CD4-positive, alpha-beta T cell treated with Interleukin-10 for 1 hour (primary cell): ENCODE measurements at places on chromosomes 7 and 10.

DNA sequence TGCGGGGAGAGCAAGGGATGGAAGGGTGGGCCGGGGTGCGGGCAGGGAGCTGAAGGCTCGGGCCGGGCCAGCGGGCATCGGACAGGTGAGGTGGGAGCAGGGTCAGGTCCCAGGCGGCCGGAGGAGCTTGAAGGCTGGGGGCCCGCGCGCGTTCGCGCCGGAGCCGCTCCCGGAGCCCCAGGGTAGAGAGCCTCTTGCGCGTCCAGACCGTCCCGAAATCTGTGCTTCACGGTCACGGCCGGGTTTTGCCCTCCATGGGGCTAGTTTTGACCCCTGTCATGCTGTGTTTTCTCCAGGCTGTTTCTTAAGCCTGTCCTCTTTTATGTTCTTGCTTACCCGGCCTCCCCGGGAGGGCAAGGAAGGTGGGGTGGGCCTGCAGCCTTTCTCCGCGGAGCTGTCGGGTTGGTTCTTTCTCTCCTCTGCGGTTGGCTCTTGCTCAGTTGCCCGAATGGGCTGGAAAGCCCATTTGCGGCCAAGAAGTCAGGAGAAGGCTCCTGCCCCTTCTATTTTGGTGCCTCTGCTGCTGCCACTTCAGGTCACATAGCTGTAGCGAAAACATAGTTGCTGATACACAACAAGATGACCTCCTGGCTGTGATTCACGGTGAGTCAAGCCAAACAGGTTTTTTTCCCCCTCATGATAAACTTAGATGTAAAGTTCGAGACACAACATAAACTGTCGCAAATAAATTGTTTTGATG lies 650 bp downstream of the UBE2D1 start:
- no peak for DNase-seq

DNA sequence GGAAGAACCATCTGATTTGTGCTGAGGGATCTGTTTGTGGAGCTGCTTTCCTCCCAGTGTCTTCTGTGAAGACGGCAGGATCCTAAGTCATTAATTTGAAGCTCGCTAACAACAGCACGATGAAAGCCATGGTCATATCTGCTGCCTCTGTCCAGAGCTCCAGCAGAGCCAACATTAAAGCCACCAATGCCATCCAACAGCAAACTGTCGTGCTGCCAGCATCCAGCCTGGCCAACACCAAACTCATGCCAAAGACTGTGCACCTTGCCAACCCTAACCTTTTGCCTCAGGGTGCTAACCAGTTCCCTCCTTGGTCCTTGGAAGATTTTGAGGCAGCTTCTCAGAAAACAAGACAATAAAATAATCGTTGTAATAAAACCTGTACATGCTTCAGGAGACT lies 36.2 kb downstream of the HTR5A start:
- DNase-seq = no peak

- DNase-seq = no peak
Observed at GRCh38 chr10:36313142-36313541, 671.0 kb upstream of the FZD8 start.

DNA sequence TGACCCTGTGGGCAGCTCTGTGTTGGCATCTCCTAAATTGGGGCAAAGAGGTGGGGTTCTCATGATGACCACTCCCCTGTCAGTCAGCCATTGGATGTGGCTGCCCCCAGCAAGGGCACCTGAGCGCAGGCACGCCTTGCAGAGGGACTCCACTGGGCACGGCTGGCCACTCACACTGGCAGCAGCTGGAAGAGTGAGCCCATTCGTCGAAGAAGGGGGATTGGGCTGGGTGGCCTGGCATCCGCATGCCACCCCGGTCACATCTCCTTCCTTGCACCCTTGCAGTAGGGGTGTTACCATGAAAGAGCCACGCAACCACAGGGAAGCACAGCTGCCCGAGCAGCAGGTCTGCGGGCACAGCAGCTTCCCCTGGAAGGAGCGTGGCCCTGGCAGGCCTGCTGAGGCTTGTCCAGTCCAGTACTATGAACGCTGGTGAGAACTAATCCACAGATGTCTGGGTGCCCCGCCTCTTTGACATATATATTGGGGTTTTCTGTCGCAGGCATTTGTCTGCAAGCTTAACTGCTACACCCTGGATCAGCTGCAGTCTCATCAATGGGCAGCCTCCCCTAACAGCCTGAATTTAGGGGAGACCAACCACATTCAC lies 25.7 kb upstream of the GRB10 start:
- no peak for DNase-seq

- no peak for DNase-seq
Observed at GRCh38 chr7:19537942-19538401, 170.9 kb downstream of the POLR1F start.

GRCh38 chr10:58513188-58514110 lies 777 bp downstream of the BICC1 start:
- DNase-seq = no peak

DNA sequence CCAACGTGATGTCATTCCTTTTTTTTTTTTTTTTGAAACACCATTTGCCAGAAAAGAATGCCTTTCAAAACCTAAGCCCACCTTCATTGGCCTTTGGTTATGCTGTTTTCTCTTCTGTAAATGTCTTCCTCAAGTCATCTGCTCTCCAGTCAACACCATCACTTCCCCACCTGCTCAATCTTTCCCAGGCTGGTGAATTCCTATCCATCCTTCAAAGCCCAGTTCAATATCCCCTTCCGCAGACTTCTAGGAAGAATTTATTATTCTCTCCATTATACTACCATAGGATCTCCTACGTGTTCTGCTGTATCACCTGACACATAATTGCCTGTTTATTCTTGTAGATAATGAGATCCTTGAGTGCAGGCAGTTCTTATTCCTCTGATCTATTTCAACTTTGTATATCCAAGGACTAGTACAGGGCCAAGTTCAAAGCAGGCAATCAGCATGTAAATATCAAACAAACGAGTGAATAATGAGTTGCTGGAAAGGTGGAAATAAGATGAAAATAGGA lies 73.5 kb upstream of the PRR15 start:
- no peak for DNase-seq
